ENCODE measurements at places on chromosomes 16 and 17.

- peak; percentile 91 for DNase-seq
Measured at GRCh38 chr16:11257131-11257938, 1.3 kb upstream of the SOCS1 start.

- peak; percentile 21 for DNase-seq
Measured at GRCh38 chr16:20740007-20740883, 1.4 kb downstream of the THUMPD1 start.

- DNase-seq: peak; percentile 87
Measured at GRCh38 chr16:70778901-70779309, 22.1 kb downstream of the VAC14 start.

GRCh38 chr16:81458827-81459598, 14.4 kb downstream of the CMIP start:
- no peak for DNase-seq

- no peak for DNase-seq
Measured at GRCh38 chr16:17504050-17504449, 33.3 kb upstream of the XYLT1 start.

- peak; percentile 66 for DNase-seq
Measured at GRCh38 chr17:81519284-81520020, 6.9 kb upstream of the ACTG1 start.

- peak; percentile 41 for DNase-seq
Measured at GRCh38 chr17:47615766-47616424, 33.8 kb upstream of the KPNB1 start.

DNA sequence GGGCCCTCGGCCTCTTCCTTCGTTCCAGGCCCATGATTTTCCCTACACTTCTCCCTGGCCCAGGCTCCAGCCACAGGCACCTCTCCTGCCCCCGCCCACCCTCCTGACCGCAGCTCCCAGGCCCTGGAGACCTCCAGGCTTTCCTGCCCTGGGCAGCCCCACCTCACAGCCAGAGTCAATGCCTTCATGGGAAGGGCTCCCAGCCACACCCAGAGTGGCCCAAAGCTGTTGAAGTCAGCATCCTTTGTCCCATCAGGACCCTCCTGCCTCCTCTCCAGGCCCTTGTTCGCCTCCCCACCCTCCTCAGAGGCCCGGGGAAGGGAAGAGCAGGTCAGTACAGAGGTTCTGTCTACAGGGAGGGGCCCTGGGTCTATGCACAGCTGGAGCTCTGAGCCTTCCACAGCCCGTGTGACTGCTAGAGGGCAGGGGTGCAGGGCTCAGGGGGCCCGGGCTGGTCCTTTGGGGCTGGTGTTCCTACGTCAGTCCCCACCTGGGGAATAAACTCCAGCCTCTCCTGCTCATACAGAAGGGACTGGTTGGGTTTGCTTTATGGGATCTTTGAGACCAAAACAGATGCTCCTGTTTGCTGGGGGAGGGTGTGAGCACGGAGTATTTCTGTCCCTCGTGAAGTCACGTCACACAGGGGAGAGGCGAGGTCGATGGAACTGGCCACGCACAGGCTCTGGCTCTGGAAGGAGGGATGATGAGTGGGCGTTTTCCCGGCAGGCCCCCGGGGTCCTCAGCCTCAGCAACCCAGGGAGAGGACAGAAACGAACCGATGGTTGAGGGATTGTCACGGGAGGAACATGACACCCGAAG, 20.3 kb downstream of the TRARG1 start:
- DNase-seq: no peak

DNA sequence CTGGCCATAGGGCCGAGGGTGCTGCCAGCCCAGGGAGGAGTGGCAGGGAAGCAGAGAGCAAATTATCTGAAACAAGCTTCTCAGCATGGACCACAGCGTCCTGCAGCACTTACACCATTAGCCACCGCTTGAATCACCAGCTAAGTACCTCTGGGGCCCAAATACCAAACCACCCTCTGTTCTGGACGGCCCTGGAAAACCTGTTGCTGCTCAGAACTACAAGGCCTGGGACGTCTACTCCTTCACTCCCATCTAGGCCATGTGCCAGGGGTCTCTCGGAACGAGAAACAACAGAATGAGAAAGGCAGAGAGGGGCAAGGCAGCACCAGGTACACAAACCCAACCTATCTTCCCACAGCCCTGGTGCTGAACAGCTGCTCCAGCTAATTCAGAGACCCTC, 39.9 kb upstream of the GFOD2 start:
- no peak for DNase-seq

DNA sequence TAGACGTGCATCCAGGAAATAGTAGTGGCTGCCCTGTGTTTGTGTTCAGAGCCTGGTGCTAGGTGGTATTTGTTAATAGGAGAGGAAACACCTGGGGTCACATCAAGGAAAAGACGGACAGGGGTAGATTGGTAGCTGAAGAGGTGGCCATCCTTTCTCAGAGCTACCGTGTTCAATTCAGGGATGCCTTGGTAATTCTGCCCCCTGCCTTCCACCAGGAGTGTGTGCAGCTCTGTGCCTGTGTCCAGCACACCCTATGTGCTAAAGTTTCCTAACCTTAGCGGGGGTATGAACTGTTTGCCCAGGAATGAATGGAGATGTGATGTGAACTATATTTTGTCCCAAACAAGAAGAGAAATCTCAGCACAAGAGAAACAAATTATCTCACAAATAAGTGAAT, 174.1 kb upstream of the MPHOSPH6 start:
- DNase-seq: no peak

- DNase-seq: no peak
Measured at GRCh38 chr17:35252651-35253050, 9.8 kb downstream of the SLFN5 start.

DNA sequence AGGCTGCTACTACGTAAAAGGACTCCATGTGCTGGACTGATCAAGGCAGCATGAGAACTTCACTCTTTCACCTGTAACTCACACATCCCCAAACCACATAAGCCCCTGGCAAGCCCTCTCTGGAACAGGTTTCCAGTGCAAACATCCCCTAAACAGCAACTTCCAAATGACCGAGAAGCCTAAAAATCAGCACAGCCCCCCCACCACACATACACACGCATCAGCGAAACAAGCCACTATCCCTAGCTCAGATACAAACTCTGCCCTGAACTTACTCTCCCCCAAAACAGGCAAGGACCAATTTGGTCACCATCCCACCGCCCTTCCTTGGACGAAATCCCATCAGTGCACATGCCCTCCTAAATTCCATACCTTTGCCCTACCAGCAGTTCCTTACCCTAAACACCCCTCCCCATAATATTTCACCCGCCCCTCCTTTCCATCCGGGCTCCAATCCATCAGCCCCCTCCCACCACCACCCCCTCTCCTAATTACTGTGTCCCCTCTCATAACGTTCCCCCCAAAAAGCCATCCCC, 735 bp downstream of the LSM12 start:
- no peak for DNase-seq

DNA sequence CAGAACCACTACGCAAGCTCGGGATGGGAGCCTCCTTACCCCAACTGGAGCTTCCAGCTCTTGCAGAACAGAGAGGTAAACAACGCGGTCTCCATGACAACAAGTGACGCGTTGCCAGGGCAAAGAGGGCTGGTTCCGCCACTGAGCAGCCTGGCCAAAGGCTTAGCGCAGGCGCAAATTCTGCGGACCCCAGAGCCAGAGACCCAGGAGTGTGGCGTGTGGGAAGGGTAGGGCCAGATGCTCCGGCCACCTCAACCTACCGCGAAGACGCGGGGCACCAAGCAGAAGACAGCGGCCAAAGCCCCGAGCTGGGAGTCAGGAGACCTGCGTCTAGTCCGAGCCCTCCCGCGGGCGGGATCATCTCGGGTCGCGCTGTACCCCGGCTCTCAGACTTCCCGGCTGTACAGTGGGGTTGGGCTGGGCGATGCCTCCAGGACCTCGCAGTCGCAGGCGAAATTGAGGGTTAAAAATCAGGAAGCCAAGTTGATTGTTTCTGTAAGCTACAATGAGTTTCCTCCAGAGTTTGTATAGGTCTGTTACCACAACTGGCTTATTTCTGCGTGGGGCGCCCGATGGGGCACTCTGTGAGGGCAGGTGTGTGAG, at the start of gene TEKT1:
TEKT1 (minus strand) TSS at position 69 of the 603 bp plus-strand sequence. CDS start 1,353 bp downstream, outside the sequence.
- DNase-seq: peak; percentile 81

DNA sequence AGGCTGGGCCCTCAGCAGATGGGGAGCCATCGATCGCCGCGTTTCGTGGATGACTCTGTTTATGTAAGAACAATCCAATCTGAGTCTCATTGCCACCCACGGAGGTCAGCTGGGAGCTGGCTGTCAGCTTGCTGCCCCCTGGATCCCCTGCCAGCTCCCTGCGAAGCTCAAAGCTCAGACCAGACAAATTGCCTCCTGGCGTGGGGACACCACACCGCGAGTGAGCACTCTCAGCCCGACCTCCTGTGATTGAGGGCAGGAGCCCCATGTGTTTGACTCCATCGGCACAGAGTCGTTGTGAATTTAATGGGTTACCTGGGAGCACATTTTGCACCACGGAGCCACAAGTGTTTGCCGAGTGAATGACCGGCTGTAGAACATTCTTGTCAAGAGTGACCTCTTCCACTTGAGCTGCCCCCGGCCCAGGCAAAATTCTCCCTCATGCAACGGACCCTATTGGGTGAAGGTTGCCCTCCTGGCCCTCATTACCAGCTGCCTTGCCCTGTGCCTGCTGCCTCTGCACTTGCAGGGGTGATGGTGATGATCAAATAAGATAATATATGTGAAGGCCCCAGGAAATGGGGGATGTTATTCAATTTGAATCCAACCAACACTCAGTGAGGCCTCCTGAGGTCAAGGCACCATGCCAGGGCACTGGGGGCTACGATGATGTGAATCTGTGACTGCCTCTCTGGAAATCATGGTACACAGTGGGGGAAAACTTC, 7.6 kb upstream of the GFAP start:
- DNase-seq: no peak

DNA sequence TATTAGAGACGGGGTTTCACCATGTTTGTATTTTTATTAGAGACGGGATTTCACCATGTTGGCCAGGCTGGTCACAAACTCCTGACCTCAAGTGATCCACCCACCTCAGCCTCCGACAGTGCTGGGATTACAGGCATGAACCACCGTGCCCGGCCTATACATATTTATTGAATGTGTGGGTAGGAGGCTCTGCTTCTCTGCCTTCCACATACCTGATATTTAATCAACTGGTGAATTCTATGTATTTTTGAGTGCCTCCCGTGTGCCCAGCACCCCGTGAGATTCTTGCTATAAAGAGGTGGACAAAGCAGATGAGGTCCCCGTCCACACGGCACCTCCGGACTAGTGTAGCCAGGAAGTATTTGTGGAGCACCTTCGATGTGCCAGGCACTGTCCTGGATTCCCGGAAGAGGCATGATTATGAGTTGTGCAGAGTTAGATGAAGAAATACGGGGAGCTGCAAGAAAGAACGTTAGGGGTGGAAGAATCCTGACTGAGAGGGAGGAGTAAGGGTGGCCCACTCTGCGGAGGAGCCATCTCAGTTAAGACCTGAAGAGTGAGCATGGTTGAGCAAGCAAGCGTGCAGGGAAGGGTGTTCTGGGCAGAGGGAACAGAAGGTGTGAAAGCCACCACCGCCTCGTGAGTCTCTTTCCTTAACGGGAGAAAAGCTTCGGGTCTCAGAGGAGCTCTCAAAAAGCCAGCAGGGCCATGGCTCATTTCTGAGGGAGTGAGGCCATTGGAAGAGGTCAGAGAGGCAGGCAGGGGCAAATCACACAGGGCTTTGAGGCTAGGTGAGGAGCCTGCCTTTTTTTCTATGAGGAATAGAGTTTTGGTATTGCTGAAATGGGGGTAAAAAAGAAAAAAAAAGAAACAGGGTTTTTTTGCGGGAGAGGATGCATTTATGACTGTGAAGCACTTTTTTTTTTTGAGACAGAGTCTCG, 21.2 kb downstream of the CRISPLD2 start:
- no peak for DNase-seq

DNA sequence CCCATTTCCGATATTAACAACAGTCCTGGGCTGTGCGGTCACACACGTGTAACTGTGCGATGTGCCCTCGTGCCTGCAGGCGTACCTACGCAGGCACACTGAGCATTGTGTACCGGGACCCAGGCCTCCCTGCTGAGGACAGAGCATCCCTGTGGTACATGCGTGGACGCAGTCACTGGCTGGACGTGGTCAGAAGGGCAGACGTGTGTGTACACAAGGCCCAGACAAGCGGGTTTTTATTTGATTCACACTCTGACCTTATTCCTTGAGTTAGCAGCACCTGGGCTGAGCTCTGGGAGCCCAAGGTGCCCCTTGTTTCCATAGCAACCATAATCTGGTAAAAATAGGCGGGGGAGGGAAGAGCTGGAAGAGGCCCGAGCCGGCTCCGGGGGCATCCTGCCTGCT, 19.5 kb downstream of the RAP1GAP2 start:
- no peak for DNase-seq

DNA sequence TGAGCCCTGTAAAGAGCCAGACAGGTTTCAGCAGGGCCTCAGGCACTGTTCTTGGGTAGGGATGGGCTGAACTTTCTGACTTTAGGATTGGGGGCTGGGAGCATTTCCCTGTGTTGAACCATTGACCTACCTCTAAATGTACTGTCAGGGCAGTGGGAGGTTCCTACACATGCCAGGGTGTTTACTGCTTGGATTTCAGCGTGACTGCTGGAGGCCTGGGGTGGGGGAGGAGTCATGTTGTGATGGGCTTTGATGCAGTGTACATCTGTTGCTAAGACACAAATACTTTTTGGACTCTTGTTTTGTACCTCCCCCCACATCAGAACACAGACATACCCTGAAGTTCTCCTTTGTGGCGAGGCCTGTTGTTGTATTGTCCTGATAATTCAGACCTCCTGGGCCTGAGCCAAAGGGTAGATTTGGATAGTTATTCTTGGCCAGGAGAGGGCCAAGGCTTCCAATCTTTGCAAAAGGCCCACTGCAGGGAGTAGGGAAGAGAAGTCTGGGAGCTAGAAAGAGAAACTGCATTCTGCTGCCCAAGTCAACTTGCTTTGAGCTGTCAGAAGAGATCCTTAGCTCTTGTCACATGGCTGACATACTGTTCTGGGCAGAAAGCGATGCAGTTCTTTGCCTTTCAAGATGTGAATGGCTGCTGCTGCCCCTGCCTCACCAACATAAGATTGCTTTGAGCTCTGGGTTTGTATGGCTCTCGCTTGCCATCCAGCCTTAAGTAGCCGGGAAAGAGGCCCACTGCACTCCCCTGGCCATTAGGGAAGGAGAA, 3.7 kb downstream of the NFE2L1 start:
- no peak for DNase-seq

GRCh38 chr16:71555230-71555891, 21.5 kb downstream of the TAT start:
- DNase-seq: no peak

GRCh38 chr17:4317610-4318009, 48.9 kb downstream of the UBE2G1 start:
- no peak for DNase-seq

DNA sequence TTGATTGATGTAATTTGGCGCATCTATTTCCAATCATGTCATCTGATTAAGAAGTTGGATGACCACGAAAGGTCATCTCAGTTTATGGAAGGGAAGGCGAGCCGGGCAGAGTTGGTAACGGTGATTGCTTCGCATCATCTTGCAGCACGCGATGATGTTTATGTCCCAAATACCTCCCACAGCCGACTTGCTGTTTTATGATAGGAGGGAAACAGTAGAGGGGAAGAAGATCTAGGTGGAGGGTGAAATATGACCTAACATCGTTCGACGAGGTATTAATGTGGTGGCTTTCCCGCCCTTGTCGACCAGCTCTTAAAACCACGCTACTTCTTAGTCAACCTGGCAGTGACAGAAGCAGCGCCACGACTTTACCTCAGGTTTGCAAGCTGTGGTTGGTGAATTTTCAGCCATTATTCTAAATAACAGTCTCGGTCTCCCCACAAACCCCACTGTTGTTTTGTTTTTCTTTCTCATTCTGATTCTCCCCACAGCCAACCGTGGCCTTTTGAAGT, 805 bp upstream of the TANC2 start:
- no peak for DNase-seq
